Activated CD8-positive, alpha-beta memory T cell treated with anti-CD3 and anti-CD28 coated beads for 1 hour (primary cell): ENCODE measurements at places on chromosomes 1 and 21.

DNA sequence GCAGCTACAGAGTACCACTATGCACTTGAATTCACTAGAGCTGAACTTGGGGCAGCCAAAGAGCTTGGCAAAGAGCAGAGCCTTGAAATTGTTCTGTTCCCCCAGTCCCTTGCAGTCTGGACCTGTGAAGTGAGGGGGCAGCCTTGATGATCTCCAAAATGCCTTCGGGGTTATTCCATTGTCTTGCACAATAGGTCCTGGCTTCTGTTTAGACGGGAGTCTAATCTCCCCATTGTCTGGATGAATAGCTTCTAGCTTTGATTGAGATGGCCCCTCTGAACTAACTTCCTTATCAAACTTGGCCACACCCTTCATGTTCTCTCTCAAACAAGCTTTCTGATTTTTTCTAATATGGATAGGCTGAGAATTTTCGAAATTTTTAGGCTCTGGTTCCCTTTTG, 72.6 kb downstream of the PGM1 start:
- no peak for DNase-seq

- no peak for DNase-seq
Observed at GRCh38 chr1:100308777-100309176, 42.8 kb downstream of the RTCA start.

DNA sequence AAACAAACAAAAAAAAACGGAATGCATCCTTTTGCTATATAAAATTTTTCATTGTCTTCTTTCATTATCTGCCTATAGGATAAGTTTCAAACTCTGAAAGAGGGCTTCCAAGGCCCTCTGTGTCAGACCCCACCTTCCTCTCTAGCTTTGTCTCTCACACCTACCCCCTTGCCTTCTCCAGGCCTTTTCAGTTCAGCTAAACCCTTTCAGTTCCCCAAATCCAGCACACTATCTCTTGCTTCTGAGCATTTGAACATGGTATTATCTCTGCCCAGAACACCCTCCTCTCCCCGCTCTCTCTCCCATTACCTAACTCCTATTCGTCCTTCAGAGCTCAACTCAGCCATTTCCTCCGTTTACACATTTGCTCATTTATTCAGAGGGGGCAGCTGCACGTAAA, 35.7 kb downstream of the C1orf216 start:
- DNase-seq, result no peak

DNA sequence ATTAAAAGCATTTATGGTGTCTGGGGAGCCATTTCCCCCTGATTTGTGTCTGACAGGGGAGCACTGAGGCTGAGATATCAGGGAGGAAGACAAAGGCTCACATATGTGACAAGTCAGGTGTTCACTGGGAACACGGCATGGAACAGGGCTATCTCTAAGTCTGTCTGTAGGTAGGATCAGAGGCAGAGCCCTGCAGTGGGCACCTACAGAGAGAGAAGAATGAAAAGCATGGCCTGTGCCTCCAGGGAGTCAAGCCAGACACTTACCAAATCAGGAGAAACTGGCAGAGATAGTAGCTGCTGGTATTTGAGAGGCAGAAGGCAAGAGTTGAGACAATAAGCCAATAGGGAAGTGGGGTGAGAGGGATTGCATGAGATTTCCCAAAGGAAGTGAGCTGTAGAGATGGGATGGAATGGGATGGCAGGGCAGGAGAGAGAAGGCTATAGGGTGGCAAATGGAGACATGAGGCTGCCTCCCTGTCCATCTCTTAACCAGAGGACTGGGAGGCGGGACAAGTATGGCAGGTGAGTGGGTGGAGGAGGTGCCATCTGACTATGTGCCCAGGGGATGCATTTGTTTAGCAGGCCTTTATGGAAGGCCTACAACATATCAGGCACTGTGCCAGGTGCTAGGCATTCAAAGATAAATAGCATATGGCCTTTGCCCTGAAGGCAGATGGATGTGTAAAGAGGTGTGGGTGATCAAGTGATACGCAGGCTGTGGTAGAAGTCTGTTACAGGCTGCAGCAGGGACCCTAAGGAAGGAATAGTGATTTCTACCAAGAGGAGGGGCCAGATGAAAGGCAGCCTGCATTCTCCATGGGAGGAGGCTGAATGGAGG, 136.2 kb upstream of the IPO9 start:
- DNase-seq, result no peak

GRCh38 chr1:54571803-54572541, 23.9 kb downstream of the ACOT11 start:
- DNase-seq, result no peak

DNA sequence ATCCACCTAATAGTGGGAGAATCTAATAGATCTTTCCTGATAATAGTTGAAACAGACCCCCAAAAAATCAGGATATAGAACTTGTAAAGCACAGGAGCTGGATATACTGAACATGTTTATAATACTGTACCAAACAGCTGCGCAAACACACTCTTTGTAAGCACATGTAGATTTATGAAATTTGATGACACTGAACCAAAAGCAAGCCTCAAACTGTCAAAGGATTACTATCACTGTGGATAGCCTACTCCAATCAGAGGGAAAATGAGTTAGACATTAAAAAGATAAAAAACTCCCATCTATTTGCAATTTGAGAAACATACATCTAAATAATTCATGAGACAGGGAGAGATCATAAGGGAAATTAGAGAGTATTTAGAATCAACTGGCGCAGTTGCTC, 26.1 kb downstream of the RCAN3 start:
- DNase-seq, result no peak

GRCh38 chr1:107829036-107829770, 135.8 kb downstream of the VAV3 start:
- DNase-seq, result no peak

- DNase-seq, result no peak
Observed at GRCh38 chr1:203165800-203166161, 9.8 kb downstream of the MYBPH start.

GRCh38 chr1:153428791-153429190, 12.5 kb downstream of the S100A7A start:
- DNase-seq, result no peak

DNA sequence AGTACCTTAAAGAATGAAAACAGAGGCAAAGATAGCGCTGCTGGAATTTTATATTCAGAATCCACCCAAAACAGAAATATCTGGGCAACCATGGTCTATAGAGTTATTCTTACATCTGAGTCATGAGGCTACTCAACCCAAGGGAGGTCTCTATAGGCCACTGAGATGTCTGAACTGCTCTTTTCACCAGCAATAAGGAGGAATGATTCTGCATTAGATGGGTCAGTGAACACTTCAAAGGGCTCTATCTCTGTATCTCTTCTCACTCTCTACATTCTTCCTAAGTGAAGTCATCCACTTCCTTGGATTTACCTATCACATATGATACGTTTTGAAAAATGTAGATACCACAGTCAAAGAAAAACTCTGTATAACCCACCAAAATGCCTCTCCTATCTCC, 90.2 kb upstream of the NGF start:
- DNase-seq, result no peak
